ENCODE measurements at places on chromosomes 3 and 15. TPM values are rescaled to one million over a fixed set of nuclear protein-coding genes. Genes with fewer than 3 reads are reported as not detected.

ZDHHC19 gene
- total RNA-seq: not detected

FAM98B gene
- total RNA-seq: 59.3 TPM

GRCh38 chr15:26686547-26687187, 86.2 kb downstream of the GABRB3 start:
- H3K27me3 ChIP-seq: no peaks in the 10 kb centered on the region
- no peak overlapping the region for H3K4me3 ChIP-seq
- DNase-seq: no peak
- no peak overlapping the region for H3K27ac ChIP-seq
- no peaks in the 10 kb centered on the region for H3K36me3 ChIP-seq
- H3K4me1 ChIP-seq: no peaks in the 10 kb centered on the region

DNA sequence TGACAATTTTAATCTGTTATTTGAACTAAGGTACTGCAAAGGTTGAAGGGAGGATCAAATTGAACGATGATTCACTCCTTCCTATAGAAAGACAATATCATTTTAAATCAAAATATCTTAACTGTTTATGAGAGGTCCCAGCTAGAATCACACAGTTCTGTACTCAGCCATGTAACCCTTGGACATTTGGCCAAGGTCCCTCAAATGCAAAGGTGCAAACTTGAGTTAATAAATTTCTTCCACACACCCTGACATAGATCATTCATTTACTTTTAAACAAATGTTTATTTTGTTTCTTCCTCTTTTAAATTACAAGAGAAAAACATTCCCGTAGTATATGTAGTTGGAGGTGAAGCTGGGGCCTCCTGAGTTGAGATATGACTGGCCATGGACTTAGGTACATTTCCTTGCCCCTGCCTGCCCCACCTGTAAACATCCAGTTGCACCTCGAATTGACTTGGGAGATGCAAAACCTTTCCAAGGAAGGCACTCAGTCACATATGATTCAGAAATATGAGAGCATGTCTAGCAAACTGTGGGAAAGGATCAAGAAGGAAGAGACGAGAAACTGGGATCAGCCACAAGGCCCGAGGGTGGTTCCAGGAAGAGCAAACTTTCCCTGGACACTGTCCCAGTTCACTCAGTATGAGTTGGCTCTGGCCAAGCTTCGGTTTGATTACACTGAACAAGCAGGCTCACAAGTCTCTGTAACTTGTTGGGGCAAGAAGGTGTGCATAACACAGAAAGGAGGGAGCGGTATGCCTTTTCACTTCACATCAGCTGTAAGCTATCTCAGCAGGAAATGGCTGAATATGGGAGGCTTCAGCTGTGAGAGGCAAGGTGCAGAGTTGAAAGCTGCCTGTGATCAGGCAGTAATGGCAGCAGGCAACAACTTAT, 6.7 kb downstream of the TNFSF10 start:
- H3K4me1 ChIP-seq: no peaks in the 10 kb centered on the region
- H3K36me3 ChIP-seq: no peaks in the 10 kb centered on the region
- H3K27ac ChIP-seq: no peak overlapping the region
- no peak for DNase-seq
- H3K4me3 ChIP-seq: no peak overlapping the region

DNA sequence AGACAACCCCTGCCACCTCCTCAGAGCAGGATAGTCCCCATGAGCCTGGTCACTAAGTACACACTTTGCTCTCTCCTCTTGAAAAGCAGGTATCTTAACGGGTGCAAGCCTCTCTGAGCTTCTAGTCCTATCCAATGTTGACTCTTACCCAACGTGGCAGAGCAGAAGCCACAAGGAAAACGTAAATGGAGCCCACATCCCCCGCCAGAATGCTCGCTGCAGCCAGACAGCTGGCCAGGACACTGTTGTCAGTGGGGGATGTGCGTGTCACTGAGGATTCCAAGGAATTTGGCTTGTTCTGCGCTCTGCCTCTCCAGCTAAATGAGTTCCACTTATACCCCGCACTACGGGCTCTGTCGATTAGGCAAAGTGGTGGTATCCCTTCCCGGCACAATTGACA, 67.8 kb upstream of the IGF1R start:
- DNase-seq: no peak
- H3K27ac ChIP-seq: no peak overlapping the region
- H3K27me3 ChIP-seq: peaks cover 34% of the 10 kb centered on the region
- H3K4me3 ChIP-seq: no peak overlapping the region
- H3K36me3 ChIP-seq: no peaks in the 10 kb centered on the region
- H3K4me1 ChIP-seq: peaks cover 6% of the 10 kb centered on the region

- H3K27me3 ChIP-seq: no peaks in the 10 kb centered on the region
- H3K4me3 ChIP-seq: no peak overlapping the region
- no peaks in the 10 kb centered on the region for H3K36me3 ChIP-seq
- no peak overlapping the region for H3K27ac ChIP-seq
Measured at GRCh38 chr3:143506190-143506589, 342.1 kb downstream of the SLC9A9 start.

DNA sequence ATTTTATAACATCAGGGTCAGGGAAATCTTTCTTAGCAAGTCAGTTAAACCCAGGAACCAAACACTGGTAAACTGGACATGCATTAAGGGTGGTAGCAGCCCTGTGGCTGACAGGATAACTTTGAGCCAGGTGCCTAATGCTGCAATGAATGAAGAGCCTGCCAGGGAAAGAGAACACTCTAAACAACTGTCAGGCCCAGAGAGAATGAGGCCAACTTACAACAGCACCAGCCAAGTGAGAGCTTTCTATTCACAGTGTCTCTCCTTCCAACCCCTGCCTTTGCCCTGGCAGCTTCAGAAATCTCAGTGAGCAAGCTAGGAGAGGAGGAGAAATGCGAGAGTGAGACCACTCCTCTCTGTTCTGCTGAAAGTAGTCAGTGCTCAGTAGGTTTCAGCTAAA, 50.4 kb upstream of the ATP2C1 start:
- DNase-seq: no peak
- no peaks in the 10 kb centered on the region for H3K4me1 ChIP-seq
- no peak overlapping the region for H3K4me3 ChIP-seq
- H3K27ac ChIP-seq: no peak overlapping the region
- H3K36me3 ChIP-seq: no peaks in the 10 kb centered on the region
- H3K27me3 ChIP-seq: peaks cover 5% of the 10 kb centered on the region

GRCh38 chr15:58274885-58275284, 136.7 kb downstream of the AQP9 start:
- H3K27me3 ChIP-seq: no peaks in the 10 kb centered on the region
- H3K4me1 ChIP-seq: peaks cover 21% of the 10 kb centered on the region
- peaks cover 3% of the 10 kb centered on the region for H3K36me3 ChIP-seq
- no peak overlapping the region for H3K4me3 ChIP-seq

DNA sequence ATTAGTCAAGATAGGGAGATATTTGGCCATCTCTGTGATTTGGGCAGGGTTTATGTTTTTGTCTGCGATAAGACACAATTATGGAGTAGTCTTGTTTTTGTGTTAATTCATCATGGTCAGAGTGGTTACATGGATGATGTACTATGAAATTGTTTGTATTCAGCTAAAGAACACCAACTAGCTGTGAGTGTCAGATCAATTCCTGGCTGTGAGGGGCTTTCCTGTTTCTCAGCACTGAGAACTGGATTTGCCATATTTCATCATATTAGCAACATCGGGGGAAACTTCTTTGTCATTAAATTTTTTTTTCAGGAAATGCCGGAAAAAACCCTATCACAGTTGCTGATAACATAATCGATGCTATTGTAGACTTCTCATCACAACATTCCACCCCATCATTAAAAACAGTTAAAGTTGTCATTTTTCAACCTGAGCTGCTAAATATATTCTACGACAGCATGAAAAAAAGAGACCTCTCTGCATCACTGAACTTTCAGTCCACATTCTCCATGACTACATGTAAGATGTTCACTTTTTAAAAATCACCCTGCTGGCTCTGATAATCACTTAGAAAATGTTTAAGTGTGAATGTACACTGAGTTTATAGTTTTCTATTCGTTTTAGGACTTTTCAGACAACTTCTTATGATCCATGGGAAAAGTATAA, 49.2 kb downstream of the PARP15 start:
- H3K36me3 ChIP-seq: no peaks in the 10 kb centered on the region
- H3K4me1 ChIP-seq: peaks cover 3% of the 10 kb centered on the region
- H3K27ac ChIP-seq: no peak overlapping the region
- no peak overlapping the region for H3K4me3 ChIP-seq
- no peak for DNase-seq

- H3K27me3 ChIP-seq: no peaks in the 10 kb centered on the region
- H3K4me3 ChIP-seq: no peak overlapping the region
- H3K4me1 ChIP-seq: no peaks in the 10 kb centered on the region
- no peak for DNase-seq
Measured at GRCh38 chr3:136068708-136069107, 103.2 kb downstream of the PPP2R3A start.

DNA sequence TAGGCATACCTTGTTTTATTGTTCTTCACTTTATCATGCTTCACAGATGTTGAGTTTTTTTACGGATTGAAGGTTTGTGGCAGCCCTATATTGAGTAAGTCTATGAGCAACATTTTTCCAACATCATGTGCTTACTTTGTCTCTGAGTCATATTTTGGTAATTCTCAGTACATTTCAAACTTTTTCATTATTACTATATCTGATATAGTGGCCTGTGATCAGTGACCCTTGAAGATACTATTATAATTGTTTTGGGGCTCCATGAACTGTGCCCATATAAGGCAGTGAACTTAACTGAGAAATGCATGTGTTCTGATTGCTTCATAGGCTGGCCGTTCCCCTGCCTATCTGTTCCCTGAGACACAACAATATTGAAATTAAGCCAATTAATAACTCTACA, 42.8 kb upstream of the NSMCE3 start:
- H3K27ac ChIP-seq: peak overlapping the region; percentile 12
- H3K27me3 ChIP-seq: no peaks in the 10 kb centered on the region

DNA sequence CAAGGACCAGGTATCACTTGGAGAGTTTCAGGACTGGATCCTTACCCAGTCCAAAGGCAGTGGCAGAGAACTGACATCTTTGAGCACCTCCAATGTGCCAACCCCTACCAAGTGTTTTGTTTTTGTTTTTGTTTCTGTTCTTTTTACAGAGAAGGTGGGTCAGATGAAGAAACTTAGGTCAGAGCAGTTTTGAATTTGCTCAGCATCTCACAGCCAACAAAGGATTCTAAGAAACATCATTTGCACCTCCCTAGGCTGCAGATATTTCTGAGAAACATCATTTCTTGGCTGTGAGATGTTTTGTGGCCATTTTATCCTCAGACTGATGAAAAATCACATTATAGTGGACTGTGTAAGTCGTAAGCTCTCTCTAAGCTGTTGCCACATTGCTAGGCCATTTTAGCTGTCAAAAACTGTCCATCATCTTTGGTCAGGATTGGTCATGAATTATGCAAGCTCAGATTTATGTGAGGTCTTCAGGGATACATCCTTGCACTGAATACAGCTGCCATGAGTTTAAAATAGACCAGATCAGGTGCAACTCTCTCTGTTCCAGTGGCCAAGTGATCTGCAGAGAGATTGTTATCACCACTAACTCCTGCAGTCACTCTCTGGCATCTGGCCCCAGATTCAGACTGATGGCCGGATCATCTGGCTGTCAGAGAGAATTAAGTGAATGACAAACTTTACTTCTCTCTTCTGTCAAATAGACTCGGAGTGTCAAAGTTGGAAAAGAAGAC, 341.5 kb downstream of the EPHB1 start:
- H3K27ac ChIP-seq: no peak overlapping the region
- H3K4me3 ChIP-seq: no peak overlapping the region
- no peaks in the 10 kb centered on the region for H3K36me3 ChIP-seq
- DNase-seq: no peak
